Activated CD4-positive, alpha-beta T cell treated with anti-CD3 and anti-CD28 coated beads, Interleukin-2, amount 10 ng/mL, durations not matched to agents 24 days and 14 days (primary cell): ENCODE measurements at places on chromosomes 6 and 20. TPM values are rescaled to one million over a fixed set of nuclear protein-coding genes. Genes with fewer than 3 reads are reported as not detected.

The DNAH8 gene
- 0.02 TPM in 1 of 2 replicates, not detected in the other for total RNA-seq

The HRH3 gene
- not detected in 2 replicates for total RNA-seq

The PDYN gene
- total RNA-seq, result not detected in 2 replicates

The ZC3H12D gene
- total RNA-seq, result 79.6 and 79.8 TPM in 2 replicates

The BTN1A1 gene
- total RNA-seq, result 0.07 TPM in 1 of 2 replicates, not detected in the other

The APOM gene
- total RNA-seq, result 2.5 and 3.4 TPM in 2 replicates

The C20orf202 gene
- total RNA-seq, result 0.12 TPM in 1 of 2 replicates, not detected in the other

The PNPLA1 gene
- total RNA-seq, result not detected in 2 replicates

The EPB41L1 gene
- 0.09 and 0.19 TPM in 2 replicates for total RNA-seq

The PNISR gene
- 109 and 117 TPM in 2 replicates for total RNA-seq

The SYCP2L gene
- not detected in 2 replicates for total RNA-seq

The PPIL4 gene
- 24.2 and 28.4 TPM in 2 replicates for total RNA-seq

The DSP gene
- 0.02 TPM in 1 of 2 replicates, not detected in the other for total RNA-seq

The NRSN1 gene
- not detected in 2 replicates for total RNA-seq

The NEU1 gene
- total RNA-seq, result 20.4 and 22.2 TPM in 2 replicates

The SCRT2 gene
- not detected in 2 replicates for total RNA-seq
